ENCODE measurements at places on chromosomes 4 and X.

DNA sequence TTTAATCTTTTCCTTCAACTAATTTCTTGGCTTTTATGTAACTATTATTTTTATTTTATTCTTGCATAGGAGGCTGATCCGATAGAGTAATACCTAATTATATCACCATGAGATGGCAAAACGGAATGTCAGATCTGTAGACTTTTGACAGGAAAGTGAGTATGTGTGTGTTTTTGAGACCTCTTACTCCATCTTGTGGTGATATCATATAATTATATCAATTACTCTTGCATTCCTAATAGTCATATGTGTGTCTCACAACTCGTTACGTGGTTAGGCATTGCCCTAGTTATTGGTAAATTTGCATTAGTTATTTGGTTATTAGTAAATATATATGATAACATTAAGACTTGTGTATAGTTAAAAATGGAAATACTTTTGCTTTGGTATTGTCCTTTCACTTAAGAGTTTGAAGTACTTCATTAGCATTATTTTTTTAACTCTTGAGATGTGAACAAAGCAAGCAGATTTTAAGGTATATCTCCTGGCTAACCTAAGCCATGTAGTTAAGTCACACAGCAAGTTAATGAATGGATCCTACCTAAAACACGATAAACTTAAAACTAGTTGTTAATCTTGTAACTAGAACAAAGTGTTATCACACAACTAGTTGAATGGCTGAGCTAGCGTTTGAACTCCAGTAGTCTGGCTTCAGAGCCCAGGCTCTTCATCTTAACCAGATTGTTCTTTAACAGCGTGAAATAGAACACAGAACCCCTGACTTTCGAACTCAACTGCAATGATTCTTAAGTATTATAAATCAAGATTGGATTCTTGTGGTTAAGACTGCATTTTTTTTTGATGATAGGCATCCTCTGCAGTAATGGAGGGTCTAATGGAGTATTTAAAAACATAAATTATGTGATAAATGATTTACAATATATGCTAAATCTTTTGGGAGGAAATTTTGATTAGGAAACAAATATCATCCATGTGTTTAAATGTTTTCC lies 67.1 kb downstream of the PGRMC2 start:
- DNase-seq: no peak

DNA sequence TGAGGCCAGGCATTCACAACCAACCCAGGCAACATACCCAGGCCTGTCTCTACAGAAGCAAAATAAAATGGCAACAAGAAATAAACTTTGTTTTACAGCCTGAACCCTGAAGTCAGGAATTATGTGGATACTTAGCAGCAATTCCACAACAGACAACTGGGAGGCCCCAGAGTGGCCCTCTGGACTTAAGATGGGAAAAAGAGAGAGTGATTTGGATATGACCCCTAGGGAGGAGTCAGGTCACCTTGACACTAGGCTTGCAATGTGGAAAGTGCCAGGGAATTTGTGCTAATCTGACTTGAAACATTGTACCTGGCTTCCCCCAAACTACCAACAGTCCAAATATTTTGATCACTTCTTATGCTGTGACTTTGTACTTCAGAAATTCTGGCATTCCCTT lies 193.1 kb downstream of the PARM1 start:
- DNase-seq: no peak

DNA sequence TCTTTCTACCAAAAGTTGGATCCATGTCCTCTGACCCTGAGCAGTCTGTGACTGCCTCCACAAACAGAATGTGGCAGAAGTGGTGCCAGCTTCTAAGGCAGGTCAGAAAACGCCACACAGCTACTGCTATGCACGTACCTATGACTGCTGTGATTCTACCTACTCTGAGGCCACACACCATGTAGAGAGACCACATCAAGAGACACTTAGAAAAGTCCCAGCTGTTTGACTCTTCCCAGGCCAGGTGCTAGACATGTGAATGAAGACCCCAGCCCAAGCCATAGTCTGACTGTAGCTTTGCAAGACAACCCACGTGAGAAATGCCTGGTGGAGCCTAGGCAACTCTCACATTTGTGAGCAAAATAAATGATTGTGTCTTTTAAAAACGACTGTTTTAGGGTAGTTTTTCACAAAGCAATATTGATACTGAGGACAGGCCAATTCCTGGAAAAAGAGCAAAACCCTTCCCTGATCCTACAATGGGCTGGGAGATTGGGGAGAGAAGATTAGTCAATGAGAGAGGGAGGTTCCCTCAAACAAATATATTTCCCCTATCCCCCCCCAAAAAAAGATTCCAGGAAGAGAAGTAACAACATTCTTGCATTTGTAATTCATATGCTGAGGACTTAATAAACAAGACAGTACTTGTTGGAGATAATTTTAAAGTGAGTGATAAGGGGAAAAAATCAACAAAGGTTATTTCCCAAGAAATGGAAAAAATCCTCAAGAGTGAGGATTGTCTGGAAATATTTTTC lies 33.3 kb downstream of the FRYL start:
- DNase-seq: no peak

GRCh38 chr4:73869130-73870055 lies at the start of gene CXCL1:
CXCL1 (plus strand) TSS chr4:73869393; CDS start chr4:73869471, 78 bp downstream.
- DNase-seq: peak; percentile 71

- DNase-seq: no peak
These were observed 178.7 kb upstream of the MAGEE2 start for GRCh38 chrX:75963774-75964173.

DNA sequence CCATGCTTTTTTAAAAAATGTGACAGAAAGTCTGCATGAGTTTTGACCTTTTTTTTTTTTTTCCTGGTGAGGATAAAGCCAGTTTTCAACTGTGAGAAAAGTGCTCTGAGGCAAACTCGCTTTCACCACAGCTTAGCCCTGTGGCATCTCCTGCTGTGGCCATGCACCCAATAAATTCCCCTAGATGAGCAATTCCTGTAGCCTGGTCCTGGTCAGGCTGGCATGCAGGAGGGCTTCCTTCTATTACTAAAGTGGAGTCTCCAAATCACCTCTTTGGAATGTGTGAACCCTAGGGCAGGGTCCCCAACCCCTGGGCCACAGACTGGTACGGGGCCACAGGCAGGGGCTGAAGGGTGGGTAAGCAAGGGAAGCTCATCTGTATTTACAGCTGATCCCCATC lies 265.4 kb downstream of the RAPGEF2 start:
- DNase-seq: no peak

- no peak for DNase-seq
These were observed 5.1 kb downstream of the MED28 start for GRCh38 chr4:17619416-17620105.

DNA sequence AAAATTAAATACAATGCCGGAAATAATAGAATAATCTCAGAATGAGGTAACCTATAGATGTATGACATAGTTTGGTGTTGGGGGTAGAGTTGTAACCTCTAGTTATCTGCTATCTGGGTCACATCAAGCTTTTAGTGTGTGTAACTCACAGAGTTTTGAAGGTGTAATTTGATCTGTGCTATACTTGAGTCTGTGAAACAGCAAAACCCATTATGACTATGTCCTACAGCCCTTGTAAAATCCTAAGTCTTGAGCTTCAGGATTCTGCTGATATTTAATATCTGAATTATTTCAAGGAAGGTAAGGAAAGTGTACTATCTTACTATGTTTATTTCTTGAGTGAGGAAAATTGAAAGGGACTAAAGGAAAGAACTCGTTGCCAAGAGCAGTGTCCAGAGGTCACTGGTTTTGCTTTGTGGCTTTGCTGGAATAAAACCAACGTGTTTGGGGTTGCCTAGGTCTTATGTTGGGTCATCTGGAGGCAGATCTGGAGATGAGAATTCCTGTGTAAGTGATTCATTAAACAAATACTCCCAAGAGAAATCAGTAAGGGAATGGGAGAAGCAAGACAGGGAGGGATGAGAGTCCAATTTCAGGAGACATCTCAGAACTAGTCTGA lies 107.8 kb upstream of the CBLL2 start:
- DNase-seq: no peak

- DNase-seq: no peak
These were observed 46.0 kb upstream of the SFRP2 start for GRCh38 chr4:153834901-153835300.

DNA sequence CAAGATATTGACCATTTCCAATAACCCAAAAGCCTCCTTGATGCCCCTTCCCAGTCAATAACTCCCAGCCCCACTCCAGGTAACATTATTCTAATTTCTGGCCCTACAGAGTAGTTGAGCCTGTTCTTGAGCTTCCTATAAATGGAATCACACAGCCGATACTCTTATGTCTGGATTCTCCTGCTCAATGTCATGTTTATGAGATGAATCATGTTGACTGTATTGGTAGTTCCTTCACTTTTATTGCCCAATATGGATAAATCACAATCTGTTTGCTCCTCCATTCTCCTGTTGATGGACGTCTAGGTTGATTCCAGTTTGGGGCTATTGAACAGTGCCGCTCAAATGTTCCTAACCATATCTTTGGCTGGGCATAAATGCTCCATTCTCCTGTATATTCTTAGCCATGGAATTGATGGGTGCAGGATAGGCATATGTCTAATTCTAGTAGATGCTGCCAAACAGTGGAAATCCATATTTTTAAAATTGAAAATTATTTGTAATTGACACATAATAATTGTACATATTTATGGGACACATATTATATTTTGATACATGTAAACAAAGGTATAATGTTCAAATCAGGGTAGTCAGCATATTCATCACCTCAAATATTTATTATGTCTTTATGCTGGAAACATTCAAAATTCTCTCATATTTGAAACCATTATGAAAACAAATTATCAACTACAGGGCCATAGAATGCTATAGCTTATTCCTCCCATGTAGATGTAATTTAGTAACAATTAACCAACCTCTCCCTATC lies 40.5 kb upstream of the SLC2A9 start:
- no peak for DNase-seq

DNA sequence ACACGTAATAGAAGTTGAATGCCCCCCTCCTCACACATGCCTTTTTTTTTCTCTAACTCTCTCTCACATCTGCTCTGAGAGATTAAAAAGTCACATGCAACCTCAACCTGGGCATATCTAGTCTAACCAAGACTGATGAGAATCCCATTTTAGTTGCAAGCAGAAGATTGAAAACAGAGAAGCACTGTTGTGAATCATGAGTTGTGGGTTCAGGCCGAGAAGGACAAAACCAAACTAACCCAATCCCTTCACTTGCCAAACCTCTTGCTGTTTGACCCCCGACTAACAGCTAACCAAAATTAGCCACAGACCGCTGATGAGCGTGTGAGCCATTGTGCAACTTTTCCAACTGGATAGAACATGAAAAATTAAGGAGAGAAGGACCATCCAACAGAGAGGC lies 31.8 kb downstream of the CXCL1 start:
- DNase-seq: no peak

DNA sequence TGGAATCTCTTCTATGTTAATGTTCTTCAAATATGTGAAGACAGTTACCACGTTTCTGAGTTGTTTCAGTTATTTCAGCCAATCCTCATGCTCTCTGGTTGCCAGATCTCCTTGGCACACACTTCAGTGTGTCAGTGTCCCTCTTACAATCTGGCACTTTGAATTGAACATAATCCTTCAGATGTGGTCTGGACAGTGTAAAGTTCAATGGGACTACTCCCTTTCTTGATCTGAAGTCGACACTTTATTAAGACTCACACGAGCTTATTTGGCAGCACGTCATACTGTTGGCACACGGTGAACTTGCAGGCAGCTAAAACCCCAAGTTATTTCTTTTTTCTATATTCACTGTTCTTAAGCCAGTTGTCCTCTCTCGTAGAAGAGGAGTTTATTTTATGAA lies 28.2 kb downstream of the ARSJ start:
- no peak for DNase-seq

GRCh38 chr4:81818385-81818920 lies 346.7 kb upstream of the RASGEF1B start:
- no peak for DNase-seq

GRCh38 chr4:125244848-125245450 lies 69.8 kb upstream of the FAT4 start:
- no peak for DNase-seq

DNA sequence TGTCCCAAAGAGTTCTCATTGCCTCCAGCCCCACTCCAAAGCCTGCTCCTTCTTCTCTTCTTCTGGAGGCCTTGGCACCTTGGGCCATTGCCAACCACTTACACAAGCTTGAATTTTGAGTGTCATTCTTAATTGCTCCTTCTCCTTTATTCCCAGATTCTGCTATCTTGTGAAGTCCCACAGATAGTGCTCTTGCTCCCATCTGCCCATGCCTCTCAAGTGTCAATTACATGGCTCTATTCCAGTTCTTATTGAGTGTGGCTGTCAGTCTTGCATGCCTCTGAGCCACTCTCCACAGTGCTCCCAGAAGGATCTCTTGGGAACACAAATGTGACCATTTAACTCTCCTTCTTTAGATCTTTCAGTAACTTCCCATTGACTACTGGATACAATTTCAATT lies 117.3 kb upstream of the SFRP2 start:
- no peak for DNase-seq

- DNase-seq: no peak
These were observed 26.8 kb upstream of the STPG2 start for GRCh38 chr4:98170035-98170434.

- no peak for DNase-seq
These were observed 278.6 kb downstream of the EVC2 start for GRCh38 chr4:5429747-5430146.

DNA sequence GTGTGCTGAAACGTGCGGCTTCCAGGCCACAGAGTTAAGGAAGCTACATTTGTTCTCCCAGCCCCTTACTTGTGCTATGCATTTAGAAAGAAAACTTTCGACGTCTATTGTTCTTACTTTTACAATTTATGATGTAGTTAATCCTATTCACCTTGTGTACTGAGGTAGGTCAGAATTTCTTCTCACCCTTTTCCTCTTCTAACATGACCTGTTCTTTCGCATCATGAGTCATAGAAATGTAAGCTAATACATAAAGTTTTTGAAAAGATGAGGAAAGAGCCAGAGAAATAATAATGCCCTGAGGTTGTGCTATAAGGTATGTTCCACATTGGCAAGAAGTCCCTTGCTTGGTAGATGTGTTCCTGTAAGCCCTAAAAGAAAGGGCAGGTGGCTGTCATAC lies 298.3 kb downstream of the TRIML1 start:
- no peak for DNase-seq

- DNase-seq: no peak
These were observed 38.1 kb upstream of the CLDN24 start for GRCh38 chr4:183360161-183360919.

GRCh38 chrX:33252306-33252825 lies 41.0 kb upstream of the DMD start:
- DNase-seq: no peak

- no peak for DNase-seq
These were observed 105.5 kb downstream of the SORCS2 start for GRCh38 chr4:7297881-7298280.

All from heart left ventricle (tissue), 16 donors.